HCT116 (cell line): ENCODE measurements at places on chromosomes 3 and 15.
A peak's percentile ranks its signal among the peaks of the same experiment; 100 is the strongest.

DNA sequence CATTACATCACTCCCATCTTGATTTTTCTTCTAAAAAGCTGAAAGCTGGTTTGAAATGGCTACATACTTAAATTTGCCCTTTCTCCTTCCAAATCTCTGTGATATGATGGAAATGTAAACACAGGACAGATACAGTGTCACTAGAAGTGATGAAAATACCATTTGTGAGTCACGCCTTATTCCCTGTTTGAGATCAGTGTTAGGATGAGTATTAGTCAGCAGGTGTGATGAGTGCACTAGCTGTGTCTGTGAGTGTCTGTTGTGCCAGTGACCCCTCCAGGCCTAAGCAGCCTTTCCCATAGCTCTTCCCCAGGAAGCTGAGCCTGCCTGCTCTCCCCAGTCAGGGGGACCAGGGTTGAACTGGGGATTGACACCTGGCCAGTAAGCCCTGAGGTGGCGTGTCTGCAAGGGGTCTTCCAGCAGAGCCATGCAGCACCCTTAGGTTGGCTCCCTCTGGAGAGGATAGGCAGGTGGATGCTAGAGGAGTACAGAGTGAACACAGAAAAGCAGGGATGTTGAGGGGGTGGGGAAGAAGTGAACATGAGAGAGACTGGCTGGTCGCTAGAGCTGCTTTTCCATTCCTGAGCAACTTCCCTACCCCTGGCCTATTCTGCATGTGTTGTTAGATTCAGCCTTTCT is 92.0 kb downstream of the PDE8A start:
- no peaks in the 10 kb centered on the region; the same call in 1 of the 2 replicates for H3K4me1 ChIP-seq
- H3K27me3 ChIP-seq: no peaks in the 10 kb centered on the region
- no peak for DNase-seq
- no peak overlapping the region for H3K4me3 ChIP-seq
- H3K27ac ChIP-seq: no peak overlapping the region
- no peaks in the 10 kb centered on the region for H3K36me3 ChIP-seq

DNA sequence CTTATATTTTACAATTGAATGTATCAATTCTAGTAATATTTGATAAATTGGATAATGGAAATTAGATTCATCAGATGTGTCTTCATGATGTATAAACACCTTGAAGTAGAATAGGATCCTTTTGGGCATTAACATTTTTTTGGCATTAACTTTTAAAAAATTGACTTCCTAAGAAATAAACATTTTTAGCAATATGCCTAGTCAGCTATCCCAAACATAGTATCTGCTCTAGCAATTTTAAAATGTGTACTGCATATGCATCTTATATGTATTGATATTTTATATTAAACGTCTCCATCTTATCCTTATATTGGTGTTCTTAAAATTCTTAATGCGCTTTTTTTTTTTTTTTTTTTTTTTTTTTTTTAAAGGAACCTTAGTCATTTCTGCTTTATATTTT is 8.5 kb downstream of the CCNDBP1 start:
- no peak overlapping the region for H3K4me3 ChIP-seq
- H3K27me3 ChIP-seq: no peaks in the 10 kb centered on the region
- no peak for DNase-seq
- H3K27ac ChIP-seq: no peak overlapping the region

- H3K27me3 ChIP-seq: no peaks in the 10 kb centered on the region
- H3K36me3 ChIP-seq: no peaks in the 10 kb centered on the region
- DNase-seq: no peak
- no peak overlapping the region for H3K27ac ChIP-seq
- H3K4me1 ChIP-seq: no peaks in the 10 kb centered on the region
- H3K4me3 ChIP-seq: no peak overlapping the region
Observed at GRCh38 chr3:87410110-87410509, 133.7 kb upstream of the POU1F1 start.

GRCh38 chr15:44066211-44066827 is 128.8 kb downstream of the FRMD5 start:
- no peak overlapping the region; the same call in 1 of the 2 replicates for H3K4me3 ChIP-seq
- H3K36me3 ChIP-seq: no peaks in the 10 kb centered on the region
- peak; percentile 68 for DNase-seq
- H3K27ac ChIP-seq: no peak overlapping the region

DNA sequence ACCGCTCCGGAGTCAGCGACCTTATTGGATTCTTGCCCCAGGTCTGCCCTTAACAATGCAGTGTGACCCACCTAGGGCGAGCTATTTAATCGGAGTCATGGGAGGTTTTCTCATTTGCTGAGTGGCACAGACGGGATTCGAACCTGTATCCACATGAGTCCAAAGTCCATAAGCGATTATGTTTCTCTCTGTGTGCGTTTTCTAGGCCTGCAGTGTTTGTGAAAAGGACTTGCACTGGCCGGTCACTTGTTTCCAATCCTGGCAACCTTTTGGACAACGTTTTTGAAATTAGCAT is 691 bp upstream of the HDGFL3 start:
- no peaks in the 10 kb centered on the region for H3K36me3 ChIP-seq
- H3K4me3 ChIP-seq: no peak overlapping the region
- DNase-seq: no peak
- no peaks in the 10 kb centered on the region for H3K4me1 ChIP-seq

- H3K27me3 ChIP-seq: no peaks in the 10 kb centered on the region
- DNase-seq: peak; percentile 74
- H3K4me3 ChIP-seq: peak within 1 kb of the TSS; percentile 55
- peaks cover 23% of the 10 kb centered on the region for H3K4me1 ChIP-seq
- H3K36me3 ChIP-seq: no peaks in the 10 kb centered on the region
Observed at GRCh38 chr3:52444860-52445793, at the start of gene SEMA3G. TSS of gene SEMA3G (minus strand) at chr3:52445103. CDS start at chr3:52445027, 76 bp downstream.

DNA sequence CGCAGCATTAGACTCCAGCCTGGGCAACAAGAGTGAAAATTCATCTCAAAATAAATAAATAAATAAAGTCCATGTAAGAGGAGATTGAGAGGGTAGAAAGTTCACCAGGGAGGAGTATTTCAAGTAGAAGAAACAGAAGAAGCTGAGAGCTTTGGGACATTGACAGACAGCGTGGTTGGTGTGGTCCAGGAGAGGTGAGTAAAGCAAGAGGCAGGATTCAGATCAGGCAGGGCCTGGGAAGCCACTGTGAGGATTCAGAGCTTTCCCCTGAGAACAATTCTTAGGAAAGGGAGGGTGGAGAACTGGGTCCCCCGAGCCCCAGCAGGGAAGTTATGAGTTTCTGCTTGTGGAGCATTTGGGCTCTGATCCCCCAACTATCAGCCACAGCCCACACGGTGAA is 54.2 kb upstream of the AMOTL2 start:
- peaks cover 11% of the 10 kb centered on the region for H3K4me1 ChIP-seq
- H3K27me3 ChIP-seq: no peaks in the 10 kb centered on the region
- DNase-seq: no peak
- H3K27ac ChIP-seq: no peak overlapping the region
- no peaks in the 10 kb centered on the region for H3K36me3 ChIP-seq
- H3K4me3 ChIP-seq: no peak overlapping the region

DNA sequence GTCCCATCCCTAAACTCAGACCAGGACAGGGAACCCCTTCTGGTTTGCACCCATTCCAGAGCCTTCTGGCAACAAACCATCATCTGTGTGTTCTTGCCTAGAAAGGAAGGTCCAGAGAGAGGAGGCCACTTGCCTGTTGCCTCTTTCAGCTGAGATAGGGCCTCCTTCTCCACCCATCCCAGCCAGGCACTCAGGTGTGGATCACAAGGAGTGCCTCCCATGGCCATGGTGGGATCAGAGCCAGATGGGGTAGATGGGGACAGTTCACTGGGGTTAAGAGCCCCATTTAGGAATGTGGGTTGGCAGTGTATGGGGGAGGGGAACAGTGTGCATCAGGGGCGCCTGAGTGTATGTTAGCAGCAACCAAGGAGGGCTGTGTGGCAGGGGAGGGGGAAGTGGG is 8.9 kb upstream of the CTDSPL start:
- H3K36me3 ChIP-seq: no peaks in the 10 kb centered on the region
- H3K4me3 ChIP-seq: no peak overlapping the region
- no peak for DNase-seq
- no peak overlapping the region for H3K27ac ChIP-seq

- DNase-seq: no peak
- no peak overlapping the region for H3K4me3 ChIP-seq
- H3K4me1 ChIP-seq: peaks cover 14% of the 10 kb centered on the region
- H3K27me3 ChIP-seq: no peaks in the 10 kb centered on the region
- no peaks in the 10 kb centered on the region for H3K36me3 ChIP-seq
Observed at GRCh38 chr3:171953301-171954022, 85.9 kb upstream of the FNDC3B start.

- no peak for DNase-seq
- no peak overlapping the region for H3K27ac ChIP-seq
- no peaks in the 10 kb centered on the region for H3K27me3 ChIP-seq
- H3K36me3 ChIP-seq: no peaks in the 10 kb centered on the region
Observed at GRCh38 chr15:101203607-101204189, 48.1 kb downstream of the CHSY1 start.

GRCh38 chr3:194951931-194952582 is 266.4 kb downstream of the FAM43A start:
- H3K27ac ChIP-seq: no peak overlapping the region
- H3K36me3 ChIP-seq: no peaks in the 10 kb centered on the region
- H3K4me1 ChIP-seq: no peaks in the 10 kb centered on the region
- H3K4me3 ChIP-seq: no peak overlapping the region
- H3K27me3 ChIP-seq: no peaks in the 10 kb centered on the region; the same call in 1 of the 2 replicates
- no peak for DNase-seq

- H3K27me3 ChIP-seq: peaks cover 6% of the 10 kb centered on the region; the same call in 1 of the 2 replicates
- no peak overlapping the region for H3K4me3 ChIP-seq
- DNase-seq: no peak
- H3K27ac ChIP-seq: no peak overlapping the region
Observed at GRCh38 chr3:23106666-23107065, 96.5 kb upstream of the UBE2E2 start.

GRCh38 chr15:68314563-68314962 is 37.0 kb downstream of the FEM1B start:
- no peak overlapping the region for H3K27ac ChIP-seq
- no peak for DNase-seq
- H3K27me3 ChIP-seq: no peaks in the 10 kb centered on the region
- H3K4me1 ChIP-seq: no peaks in the 10 kb centered on the region
- H3K4me3 ChIP-seq: no peak overlapping the region
- H3K36me3 ChIP-seq: no peaks in the 10 kb centered on the region

DNA sequence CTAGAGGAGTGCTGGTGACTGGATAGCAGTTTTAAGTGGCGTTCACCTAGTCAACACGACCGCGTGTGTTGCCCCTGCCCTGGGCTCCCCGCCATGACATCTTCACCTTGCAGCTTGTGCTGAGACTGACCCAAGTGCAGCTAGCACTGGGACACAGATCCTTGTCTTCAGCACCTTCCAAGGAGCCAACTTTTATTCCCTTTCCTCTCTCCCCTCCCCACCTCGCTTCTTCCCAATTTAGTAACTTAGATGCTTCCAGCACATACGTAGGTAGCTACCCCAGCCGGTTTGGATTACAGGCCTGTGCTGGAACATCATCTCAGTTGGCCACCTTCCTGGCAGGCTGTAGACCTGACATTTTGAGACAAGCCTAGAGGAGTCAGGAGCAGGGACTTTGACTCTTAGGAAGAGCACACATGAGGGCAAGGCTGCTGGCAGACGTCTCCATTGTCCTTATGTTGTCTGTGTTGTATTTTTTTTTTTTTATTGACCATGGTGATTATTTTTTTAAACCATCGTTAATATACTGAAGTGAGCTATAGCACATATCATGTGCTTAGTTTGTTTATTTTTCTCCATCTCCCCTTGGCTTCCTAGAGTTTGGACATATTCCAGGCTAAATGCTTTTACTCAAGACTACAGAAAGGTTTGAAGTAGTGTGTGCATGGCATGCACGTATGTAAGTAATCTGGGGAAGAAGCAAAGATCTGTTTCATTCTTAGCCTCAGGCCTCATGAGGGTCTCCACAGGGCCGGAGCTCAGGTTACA is 61.1 kb downstream of the AAGAB start:
- no peaks in the 10 kb centered on the region for H3K27me3 ChIP-seq
- no peaks in the 10 kb centered on the region for H3K4me1 ChIP-seq
- H3K36me3 ChIP-seq: peaks cover 40% of the 10 kb centered on the region; the same call in 1 of the 2 replicates
- no peak for DNase-seq
- H3K27ac ChIP-seq: no peak overlapping the region
- H3K4me3 ChIP-seq: no peak overlapping the region

- H3K4me3 ChIP-seq: no peak overlapping the region
- H3K27me3 ChIP-seq: no peaks in the 10 kb centered on the region
- no peak overlapping the region for H3K27ac ChIP-seq
Observed at GRCh38 chr15:48396020-48396419, 64.8 kb downstream of the DUT start.

GRCh38 chr3:173055228-173055933 is 85.7 kb downstream of the SPATA16 start:
- no peaks in the 10 kb centered on the region for H3K4me1 ChIP-seq
- DNase-seq: no peak
- H3K4me3 ChIP-seq: no peak overlapping the region
- H3K36me3 ChIP-seq: no peaks in the 10 kb centered on the region
- H3K27ac ChIP-seq: no peak overlapping the region

- DNase-seq: no peak
- H3K4me3 ChIP-seq: peak overlapping the region; percentile 50
- H3K27me3 ChIP-seq: no peaks in the 10 kb centered on the region
- H3K27ac ChIP-seq: no peak overlapping the region; the same call in 1 of the 2 replicates
- peaks cover 36% of the 10 kb centered on the region for H3K4me1 ChIP-seq
Observed at GRCh38 chr15:88894348-88894818, 961 bp downstream of the HAPLN3 start.

DNA sequence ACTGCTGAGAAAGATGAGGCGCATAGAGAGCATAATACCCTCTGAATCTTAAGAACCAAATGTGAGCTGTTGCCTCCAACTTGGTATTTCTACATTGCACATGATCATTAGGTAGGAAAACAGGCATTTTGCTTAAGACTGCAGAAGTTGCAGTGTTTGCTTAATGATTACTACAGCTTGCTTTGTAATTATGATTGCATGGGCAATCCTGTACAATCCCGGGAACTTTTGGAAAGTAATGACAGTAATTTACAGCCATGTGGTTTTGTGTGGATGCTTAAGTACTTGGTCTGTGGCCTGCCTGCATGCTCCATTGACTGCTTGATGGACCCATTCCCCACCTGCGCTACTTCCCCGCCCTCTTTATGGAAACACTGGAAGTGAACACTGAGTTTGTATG is 301.1 kb downstream of the DIPK2A start:
- no peak overlapping the region for H3K27ac ChIP-seq
- no peak overlapping the region for H3K4me3 ChIP-seq
- no peaks in the 10 kb centered on the region for H3K27me3 ChIP-seq
- no peaks in the 10 kb centered on the region for H3K36me3 ChIP-seq
- DNase-seq: no peak

GRCh38 chr15:93060336-93061248 is 28.4 kb downstream of the RGMA start:
- no peak overlapping the region for H3K4me3 ChIP-seq
- no peaks in the 10 kb centered on the region for H3K27me3 ChIP-seq
- DNase-seq: no peak
- H3K36me3 ChIP-seq: no peaks in the 10 kb centered on the region
- H3K27ac ChIP-seq: no peak overlapping the region
- H3K4me1 ChIP-seq: peaks cover 9% of the 10 kb centered on the region
